CD4-positive, alpha-beta memory T cell (primary cell): ENCODE measurements at places on chromosomes 12 and 14. TPM values are rescaled to one million over a fixed set of nuclear protein-coding genes. Genes with fewer than 3 reads are reported as not detected.

The SPRYD4 gene
- 6.9 TPM for total RNA-seq

The SLC2A14 gene
- total RNA-seq = 3.5 TPM

The CLEC4A gene
- total RNA-seq = 1.2 TPM

The MGP gene
- total RNA-seq = 0.49 TPM

The CARMIL3 gene
- 0.15 TPM for total RNA-seq

The METTL1 gene
- total RNA-seq = 9.9 TPM

The MUCL1 gene
- not detected for total RNA-seq

The SLC25A21 gene
- not detected for total RNA-seq

The CCND2 gene
- total RNA-seq = 150 TPM

The MYBPC1 gene
- total RNA-seq = not detected

The CRACR2A gene
- 34.4 TPM for total RNA-seq

The C14orf132 gene
- total RNA-seq = 20.6 TPM

The CFAP54 gene
- 0.73 TPM for total RNA-seq

The HOXC9 gene
- total RNA-seq = not detected

The CAPZA3 gene
- not detected for total RNA-seq

The RIMBP2 gene
- not detected for total RNA-seq

The ESRRB gene
- 0.09 TPM for total RNA-seq

The NFE2 gene
- total RNA-seq = not detected

The CLMN gene
- 0.22 TPM for total RNA-seq

The MFAP5 gene
- not detected for total RNA-seq

The SAMD4A gene
- 1.4 TPM for total RNA-seq

The KRT4 gene
- total RNA-seq = not detected

The CORO1C gene
- total RNA-seq = 11.9 TPM

The EIF2B1 gene
- 51.2 TPM for total RNA-seq

The COX14 gene
- 53.3 TPM for total RNA-seq

The FLRT2 gene
- total RNA-seq = not detected

The CLEC4D gene
- total RNA-seq = not detected

The RAB15 gene
- total RNA-seq = 5.2 TPM

The TMEM229B gene
- total RNA-seq = 34.9 TPM

The YARS2 gene
- 18.9 TPM for total RNA-seq

The HOXC10 gene
- total RNA-seq = not detected

The NPFF gene
- not detected for total RNA-seq

The TMED10 gene
- total RNA-seq = 217 TPM

The SERPINA12 gene
- not detected for total RNA-seq

The NRIP2 gene
- total RNA-seq = not detected

The ASB2 gene
- 29.7 TPM for total RNA-seq

The WDHD1 gene
- total RNA-seq = 4.0 TPM

The DENND5B gene
- not detected for total RNA-seq

The MANSC4 gene
- total RNA-seq = not detected

The KLRC2 gene
- not detected for total RNA-seq

The DDX11 gene
- total RNA-seq = 45.8 TPM

The DEPDC4 gene
- 0.38 TPM for total RNA-seq

The HRK gene
- total RNA-seq = not detected

The BEGAIN gene
- total RNA-seq = 1.6 TPM
